A549 (cell line): ENCODE measurements at places on chromosomes 12 and 14. TPM values are rescaled to one million over a fixed set of nuclear protein-coding genes. Genes with fewer than 3 reads are reported as not detected.

HCFC2 gene
- 5.0 to 5.8 TPM (median 5.0 TPM) in 3 replicates for polyA plus RNA-seq

LRRC10 gene
- polyA plus RNA-seq, result not detected in 3 replicates

GRCh38 chr14:58535044-58535443, 102.7 kb upstream of the DACT1 start:
- DNase-seq, result no peak

AKAP6 gene
- 0.22 to 0.37 TPM (median 0.27 TPM) in 3 replicates for polyA plus RNA-seq

DNA sequence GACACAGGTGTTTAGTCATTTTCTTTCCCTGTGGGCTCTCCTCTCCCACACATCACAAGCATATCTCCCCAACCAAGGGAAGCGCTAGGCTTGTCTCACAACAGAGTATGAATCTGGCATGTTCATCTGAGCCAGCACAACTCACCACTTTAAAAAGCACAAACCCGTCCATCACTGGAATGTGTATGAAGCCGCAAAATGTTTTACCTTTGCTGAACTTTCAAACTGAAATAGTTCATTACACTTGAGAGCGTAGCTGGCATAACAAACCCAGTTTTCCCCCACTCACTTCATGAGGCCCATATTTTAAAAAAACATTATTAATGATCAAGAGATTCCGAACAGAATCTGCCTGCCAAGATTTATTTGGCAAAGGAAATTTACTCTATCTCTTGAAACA, 15.8 kb downstream of the NID2 start:
- no peak for DNase-seq

GRCh38 chr12:103268831-103269514, 226.8 kb downstream of the C12orf42 start:
- DNase-seq, result no peak

ETFBKMT gene
- polyA plus RNA-seq, result 0.63 to 1.1 TPM (median 0.87 TPM) in 3 replicates

RERGL gene
- not detected in 3 replicates for polyA plus RNA-seq

DNA sequence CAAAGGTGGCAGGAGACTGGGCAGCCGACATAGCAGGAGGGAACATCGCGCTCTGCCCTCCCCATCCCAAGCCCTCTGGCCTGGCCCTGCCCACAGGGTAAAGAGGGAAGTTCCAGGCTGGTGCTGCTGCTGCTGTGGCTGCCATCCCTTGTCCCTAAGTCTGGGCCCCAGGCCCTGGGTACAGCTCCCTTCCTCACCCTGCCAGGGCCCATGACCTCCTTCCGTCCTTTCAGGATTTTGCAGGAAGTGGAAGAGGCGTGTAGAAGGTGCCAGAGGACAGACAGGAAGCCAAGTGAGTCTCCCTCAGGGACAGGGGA, 14.7 kb upstream of the NCOR2 start:
- no peak for DNase-seq

DNA sequence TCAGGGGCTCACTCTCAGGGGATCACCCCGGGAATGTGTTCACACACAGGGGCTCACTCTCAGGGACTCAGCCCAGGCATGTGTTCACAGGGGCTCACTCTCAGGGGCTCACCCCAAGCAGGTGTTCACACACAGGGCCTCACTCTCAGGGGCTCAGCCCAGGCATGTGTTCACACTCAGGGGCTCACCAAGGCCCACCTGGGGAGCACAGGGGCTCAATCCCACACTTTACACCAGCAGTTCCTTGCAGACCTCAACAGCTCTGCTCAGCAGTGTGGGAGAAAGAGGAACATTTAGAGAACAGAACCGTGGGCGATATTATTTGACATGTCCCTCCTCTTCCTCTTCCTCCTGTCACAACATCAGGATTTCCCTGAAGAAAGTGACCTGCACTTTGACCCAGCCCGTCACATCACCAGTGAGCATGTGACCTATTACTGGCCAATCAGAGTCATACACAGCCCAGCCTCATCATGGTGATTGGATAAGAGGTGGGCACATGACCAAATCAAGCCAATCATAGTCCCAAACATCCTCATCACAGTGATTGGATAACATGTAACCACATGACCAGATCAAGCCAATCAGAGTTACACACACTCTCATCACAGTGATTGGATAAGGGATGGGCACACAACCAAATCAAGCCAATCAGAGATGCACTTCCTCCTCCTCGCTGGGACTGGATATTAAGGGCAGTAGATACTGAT, 359.4 kb upstream of the SFSWAP start:
- peak; percentile 51 for DNase-seq

DNA sequence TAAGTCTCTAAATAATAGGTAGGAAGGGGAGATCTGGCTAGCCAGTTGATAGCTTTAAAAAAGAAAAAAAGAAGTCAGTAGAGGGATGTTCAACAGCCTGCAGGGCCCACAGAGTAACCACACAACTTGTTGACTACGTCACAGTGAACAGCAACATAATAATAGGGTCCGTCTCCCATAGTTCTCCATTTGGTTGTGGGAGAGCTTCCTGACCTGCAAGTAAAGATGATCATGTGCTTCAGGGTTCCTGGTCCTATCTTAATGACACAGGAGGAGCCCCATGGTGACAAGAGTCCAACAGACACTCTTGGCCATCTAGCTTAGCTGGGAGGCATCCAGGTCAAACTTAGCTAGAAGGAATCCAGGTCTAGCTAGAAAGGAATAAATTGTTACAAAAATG, 36.2 kb downstream of the FGD6 start:
- no peak for DNase-seq

GRCh38 chr12:15709551-15709950, 79.6 kb downstream of the EPS8 start:
- DNase-seq, result no peak

GPD1 gene
- polyA plus RNA-seq, result 0.07 to 0.13 TPM (median 0.10 TPM) in 3 replicates

DNA sequence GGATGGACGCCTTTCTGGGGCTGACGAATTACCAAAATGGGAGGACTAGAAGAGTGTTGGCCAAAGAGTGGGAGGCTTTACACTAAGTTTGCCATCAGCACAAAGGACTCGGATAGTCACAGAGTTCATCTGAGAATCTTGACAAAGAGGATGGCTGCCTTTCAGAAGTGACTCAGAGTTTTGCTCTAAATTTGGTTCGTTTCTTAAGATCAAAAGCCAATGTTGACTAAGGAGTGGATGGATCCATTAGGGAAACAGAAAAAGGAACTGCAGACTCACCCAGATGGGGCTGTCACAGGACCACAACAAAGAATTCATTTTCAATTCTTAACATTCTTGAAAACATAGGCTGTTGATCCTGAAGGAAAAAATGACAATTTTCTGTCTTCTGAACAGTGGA, 81.3 kb upstream of the DUSP6 start:
- DNase-seq, result no peak

DNA sequence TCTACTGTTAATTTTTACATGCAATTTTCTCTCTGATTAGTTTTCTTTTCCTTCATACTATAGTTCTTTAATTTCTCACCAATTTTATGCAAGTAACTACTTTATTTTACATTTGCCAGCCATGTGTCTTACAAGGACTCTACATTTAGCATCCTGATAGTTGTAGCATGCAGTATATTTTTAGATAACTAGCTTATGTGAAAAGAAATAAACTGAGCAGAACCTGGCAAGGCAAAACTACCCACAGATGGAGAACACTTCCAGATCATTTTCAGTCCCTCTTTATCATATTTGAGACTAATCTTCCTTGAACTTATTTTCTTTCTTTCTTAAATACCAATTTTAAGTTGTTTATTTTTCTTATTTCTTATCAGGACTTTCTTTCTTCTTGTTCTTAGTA, 943.6 kb downstream of the LRFN5 start:
- no peak for DNase-seq

GRCh38 chr12:106601031-106601430, 18.2 kb downstream of the RFX4 start:
- no peak for DNase-seq

DNA sequence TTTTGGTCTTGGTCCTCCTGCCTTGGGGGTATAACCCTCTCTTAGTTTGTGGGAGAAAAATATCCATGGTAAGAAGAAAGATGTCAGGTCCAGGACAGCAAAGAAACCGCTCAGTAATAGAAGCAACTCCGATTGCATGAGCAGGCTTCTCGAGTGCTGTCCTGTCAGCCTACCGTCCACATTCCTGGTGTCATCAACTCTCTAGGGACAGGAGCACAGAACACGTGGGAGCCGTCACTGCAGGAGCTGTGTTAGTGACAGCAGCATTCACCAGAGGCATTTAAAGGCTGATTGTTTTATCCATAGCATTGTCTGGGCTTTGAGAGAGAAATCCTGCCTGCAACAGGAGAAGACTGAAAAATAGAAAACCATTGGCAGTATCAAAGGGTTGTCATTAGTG, 244.2 kb downstream of the CACNA1C start:
- no peak for DNase-seq

DNA sequence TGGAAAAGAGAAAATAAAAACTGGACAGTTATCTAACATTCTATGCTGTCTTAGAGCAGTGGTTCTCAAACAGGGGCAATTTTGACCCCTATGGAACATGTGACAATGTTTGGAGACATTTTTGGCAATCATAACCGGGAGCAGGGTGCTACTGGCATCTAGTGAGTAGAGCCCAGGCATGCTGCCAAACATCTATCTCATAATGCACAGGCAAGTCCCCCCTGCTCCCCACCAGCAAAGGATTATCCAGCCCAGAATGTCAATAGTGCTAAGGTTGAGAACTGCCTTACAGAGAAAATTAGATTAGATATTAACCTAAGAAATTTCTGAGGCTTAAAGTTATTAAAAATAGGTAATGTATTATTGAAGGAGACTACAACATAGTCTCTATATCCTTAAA, 22.9 kb upstream of the CATSPERB start:
- peak; percentile 27 for DNase-seq

DNA sequence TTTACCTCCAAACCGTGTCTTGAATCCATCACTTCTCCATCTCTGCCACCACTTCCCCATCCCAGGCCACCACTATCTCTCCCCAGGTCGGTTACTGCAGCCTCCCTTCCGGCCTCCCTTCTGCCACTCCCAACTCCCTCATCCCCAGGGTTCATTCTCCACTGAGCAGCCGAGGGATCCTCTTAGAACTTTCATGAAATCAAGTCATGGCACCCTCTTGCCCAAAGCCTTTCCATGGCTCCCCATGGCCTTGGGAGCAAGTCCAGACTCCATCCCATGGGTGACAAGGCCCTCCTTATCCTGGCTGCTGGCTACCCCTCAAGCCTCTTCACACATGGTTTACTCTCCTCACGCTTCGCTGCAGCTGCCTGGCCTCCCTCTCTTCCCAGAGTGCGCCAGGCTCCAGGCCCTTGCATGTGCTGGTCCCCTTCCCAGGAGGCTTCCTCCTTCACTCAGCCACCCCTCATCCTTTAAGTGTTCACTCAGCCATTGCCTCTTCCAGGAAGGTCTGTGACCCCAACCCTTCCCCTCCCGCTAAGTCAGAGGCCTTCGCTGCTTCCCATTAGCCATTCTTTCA, 17.9 kb upstream of the SH2B3 start:
- DNase-seq, result no peak

- peak; percentile 75 for DNase-seq
Measured at GRCh38 chr12:103495469-103496456, at the start of gene C12orf42. Gene C12orf42 (minus strand): TSS chr12:103495968. CDS start chr12:103478426, 17,542 bp downstream.

- DNase-seq, result no peak
Measured at GRCh38 chr12:92051441-92051840, 94.2 kb downstream of the BTG1 start.

DNA sequence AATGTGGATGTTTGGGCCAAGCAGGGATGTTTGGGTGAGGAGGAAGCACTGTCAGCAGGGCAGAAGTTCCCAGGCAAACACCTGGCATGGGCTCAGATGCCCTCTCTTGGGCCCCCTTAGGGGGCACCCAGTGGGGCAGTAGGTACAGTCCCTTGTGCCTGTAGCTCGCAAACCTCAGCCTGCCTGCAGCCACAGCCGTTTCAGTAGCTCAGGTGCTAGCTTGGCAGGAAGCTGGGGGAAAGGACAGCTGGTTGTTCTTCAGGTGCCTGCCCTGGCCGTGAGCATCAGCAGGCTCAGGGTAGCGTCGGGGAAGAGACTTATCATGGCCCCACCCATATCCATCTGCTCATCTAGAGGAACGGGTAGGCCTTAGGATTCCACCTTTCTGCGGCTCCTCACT, 67.5 kb downstream of the B4GALNT3 start:
- no peak for DNase-seq

DNA sequence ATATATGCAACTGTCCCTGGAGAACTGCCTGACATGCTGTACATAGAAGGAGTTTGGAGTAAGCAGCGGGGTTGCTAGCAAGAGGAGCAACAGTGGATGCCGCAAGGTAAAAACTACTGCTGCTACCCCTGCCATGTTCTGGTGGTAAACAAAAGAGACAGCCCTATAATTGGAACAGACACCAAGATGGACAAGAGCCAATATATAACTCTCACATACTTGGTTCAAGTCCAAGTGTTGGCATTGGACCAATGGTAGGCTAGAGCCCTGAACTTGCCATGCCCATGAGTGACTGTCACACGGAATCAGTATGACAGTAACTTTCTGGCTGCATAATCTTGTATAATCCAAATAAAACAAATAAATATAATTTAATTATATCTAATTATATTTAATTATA, 13.7 kb downstream of the ATXN7L3B start:
- DNase-seq, result no peak

DNA sequence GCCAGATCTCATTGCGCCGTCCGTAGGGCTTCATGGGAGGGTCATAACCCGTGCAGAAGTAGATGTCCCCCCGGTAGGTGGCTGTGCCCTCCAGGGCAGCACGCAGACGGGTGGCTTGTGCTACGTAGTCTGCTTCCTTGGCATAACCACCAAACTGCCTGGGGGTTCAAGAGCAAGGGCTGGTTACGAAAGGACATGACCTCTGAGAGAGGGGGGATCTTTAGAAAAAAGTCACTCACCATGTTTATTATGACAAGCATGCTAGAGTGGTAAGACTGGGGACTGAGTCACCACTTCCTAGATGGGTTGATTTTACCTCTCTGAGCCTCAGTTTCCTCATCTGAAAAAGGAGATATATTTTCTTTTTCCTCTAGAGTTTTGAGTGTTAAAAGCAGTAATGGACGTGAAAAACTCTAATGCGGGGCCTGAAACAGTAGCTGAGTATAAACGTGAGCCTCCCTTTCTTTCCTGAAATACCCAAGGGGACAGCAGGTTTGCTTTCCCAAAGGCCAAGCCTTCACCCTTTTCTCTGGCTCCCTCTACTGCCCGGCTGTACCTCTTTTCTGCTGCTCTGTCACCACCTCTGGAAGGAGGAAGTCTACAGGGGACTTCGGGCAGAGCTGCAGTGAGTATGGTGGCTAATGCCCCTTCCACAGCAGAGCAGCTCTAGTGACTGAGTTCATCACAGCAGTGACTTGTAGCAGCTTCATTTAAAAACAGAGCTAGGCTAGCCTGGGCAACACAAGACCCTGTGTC, 23.5 kb upstream of the GPRC5D start:
- peak; percentile 64 for DNase-seq

POTEG gene
- polyA plus RNA-seq, result 0.04 TPM in 1 of 3 replicates, not detected in the others

- DNase-seq, result no peak
Measured at GRCh38 chr12:92938638-92939037, 9.5 kb upstream of the EEA1 start.

PUS7L gene
- 5.8 to 6.5 TPM (median 6.4 TPM) in 3 replicates for polyA plus RNA-seq

GRCh38 chr14:102234331-102235264, 70.4 kb downstream of the MOK start:
- no peak for DNase-seq

GRCh38 chr14:31057701-31058364, 31.7 kb upstream of the STRN3 start:
- DNase-seq, result no peak

- no peak for DNase-seq
Measured at GRCh38 chr12:46983393-46983793, 96.0 kb upstream of the PCED1B start.

GRCh38 chr12:29216266-29216665, 67.2 kb downstream of the FAR2 start:
- DNase-seq, result no peak
